ENCODE measurements at places on chromosomes 5 and 9.
A peak's percentile ranks its signal among the peaks of the same experiment; 100 is the strongest.

- DNase-seq = no peak
These were observed 593.6 kb downstream of the BNC2 start for GRCh38 chr9:16276866-16277265.

GRCh38 chr5:80070338-80071056 is 35.3 kb downstream of the THBS4 start:
- no peak for DNase-seq

DNA sequence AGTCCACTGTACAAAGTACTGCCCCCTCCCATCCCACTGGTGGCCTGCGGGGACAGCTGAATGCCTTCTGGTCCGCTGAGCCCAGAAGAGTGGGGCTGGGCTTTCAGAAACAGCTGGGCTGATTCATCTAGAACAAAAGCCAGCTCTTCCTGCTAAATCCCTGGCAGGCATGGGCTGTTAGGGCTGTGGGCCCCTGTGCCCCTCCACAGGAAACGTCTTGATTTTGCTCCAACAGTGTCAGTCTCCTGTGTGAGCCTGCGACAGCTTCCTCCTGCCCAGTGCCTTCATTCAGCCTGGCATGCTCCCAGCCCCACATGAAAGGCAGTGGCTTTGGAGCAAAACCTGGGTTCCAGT is 6.9 kb upstream of the GSN start:
- no peak for DNase-seq

DNA sequence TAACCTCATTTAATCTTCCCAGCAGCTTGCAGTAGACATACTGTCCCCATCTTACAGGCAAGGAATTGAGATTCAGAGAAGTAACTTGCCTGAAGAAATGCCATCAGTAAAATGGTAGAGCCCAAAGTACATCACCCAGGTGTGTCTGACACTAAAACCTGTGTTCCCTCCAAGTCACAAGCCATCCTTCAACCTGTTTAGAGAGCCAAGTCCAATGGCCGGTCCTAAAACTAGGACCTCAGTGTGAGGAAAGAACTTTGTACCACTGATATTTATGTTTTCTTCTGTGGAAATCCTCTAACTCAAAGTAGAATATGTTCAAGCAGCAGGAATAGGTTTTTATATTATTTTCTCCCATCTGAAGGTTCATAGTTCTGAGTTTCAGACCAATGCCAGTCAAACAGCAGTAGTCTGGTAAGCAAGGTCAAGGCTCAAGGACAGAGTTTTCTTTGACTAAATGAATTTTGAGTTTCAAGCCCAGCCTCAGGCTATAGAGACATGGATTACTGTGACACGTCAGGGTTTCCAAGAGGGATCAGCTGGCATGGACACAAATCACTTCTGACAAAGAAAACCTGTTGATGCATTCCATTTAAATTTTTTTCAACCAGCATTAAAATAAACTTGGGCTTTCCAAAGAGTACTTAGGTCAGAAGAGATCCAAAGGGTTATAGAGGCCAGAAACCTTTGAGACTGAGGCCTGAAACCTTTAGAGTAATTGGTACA is 80.9 kb upstream of the PLPP6 start:
- no peak for DNase-seq

- no peak for DNase-seq
These were observed 96.2 kb downstream of the TRPM3 start for GRCh38 chr9:71025201-71025600.

GRCh38 chr5:181235689-181236366 is 7.9 kb downstream of the RACK1 start:
- no peak for DNase-seq

DNA sequence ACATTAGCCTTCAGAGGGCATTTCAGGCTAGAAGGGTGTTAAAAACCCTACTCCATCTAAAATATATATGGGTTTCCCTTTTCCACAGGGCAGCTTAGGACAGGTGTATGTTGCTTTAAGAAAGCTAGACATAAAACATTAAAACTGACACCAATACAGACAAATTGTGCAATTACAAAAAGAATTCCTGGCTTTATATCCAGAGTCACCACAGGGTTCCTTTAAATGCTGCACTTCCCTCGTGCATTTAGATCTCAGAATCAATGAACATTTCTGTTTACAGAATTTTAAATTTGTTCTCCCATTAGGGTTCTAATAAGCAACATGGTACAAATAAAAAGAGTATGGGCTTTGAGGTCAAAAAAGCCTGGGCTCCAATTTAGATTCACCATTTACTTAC is 170.2 kb downstream of the MAPKAP1 start:
- peak; percentile 29 for DNase-seq

GRCh38 chr5:90601468-90601867 is 42.9 kb downstream of the ADGRV1 start:
- no peak for DNase-seq

- DNase-seq = no peak
These were observed 1.9 kb downstream of the MOB3B start for GRCh38 chr9:27527702-27528075.

- no peak for DNase-seq
These were observed 396.9 kb downstream of the ENC1 start for GRCh38 chr5:74243634-74244033.

DNA sequence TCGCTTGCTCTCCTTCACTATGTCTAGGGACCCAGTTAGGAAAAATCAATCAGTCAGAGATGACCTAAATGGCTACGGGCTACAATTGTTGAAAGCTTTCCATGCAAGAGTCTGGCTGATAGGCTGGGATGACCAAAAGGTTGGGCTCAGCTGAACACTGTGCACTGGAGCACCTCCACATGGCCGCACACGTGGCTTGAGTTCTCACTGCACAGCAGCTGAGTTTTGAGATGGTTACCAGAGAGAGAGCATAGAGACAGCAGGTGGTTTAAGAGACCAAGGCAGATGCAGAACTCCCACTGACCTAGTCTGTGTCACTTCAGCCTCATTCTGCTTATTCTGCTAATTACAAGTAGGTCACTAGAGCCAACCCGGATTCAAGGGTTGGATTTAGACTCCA is 2354.8 kb upstream of the C9orf72 start:
- no peak for DNase-seq

DNA sequence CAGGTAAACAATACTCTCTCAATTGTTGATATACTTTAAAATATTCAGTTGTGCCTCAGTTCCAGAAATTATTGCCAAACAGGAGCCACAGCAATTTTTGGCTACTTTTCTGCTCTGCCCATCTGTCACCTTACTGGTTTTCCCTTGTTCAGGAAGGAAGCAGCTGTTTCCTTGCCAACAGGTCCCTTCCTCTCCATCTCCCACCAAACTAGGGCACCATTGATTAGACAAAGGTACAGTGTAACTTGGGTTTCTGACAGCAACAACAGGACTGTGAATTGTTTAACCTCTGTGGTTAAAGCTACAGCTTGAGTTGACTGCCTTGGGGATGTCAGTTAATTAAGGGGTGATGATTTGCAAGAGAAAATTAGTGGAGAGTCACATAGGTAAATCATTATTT is 76.9 kb downstream of the PIP5K1B start:
- no peak for DNase-seq

- DNase-seq = no peak
These were observed 93.9 kb downstream of the OLFM1 start for GRCh38 chr9:135181336-135181735.

DNA sequence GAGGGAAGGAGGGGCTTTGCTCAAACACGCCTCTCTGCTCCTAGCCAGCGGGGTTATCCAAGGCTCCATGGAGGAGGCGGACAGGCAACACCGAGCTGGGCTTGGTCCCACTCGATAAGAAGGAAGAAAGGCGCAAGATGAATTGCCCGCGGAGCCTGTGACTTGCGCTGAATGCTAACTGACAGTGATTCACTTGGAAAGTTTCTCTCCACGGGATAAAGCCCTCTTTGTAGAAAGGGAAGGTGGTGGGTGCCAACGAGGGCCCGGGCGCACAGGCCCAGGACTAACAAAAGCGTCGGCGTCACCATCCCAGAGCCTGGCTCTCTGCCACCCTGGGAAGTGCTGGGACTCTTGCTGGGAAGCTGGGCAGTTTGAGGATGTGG is 76.0 kb downstream of the VAV2 start:
- peak; percentile 75 for DNase-seq

DNA sequence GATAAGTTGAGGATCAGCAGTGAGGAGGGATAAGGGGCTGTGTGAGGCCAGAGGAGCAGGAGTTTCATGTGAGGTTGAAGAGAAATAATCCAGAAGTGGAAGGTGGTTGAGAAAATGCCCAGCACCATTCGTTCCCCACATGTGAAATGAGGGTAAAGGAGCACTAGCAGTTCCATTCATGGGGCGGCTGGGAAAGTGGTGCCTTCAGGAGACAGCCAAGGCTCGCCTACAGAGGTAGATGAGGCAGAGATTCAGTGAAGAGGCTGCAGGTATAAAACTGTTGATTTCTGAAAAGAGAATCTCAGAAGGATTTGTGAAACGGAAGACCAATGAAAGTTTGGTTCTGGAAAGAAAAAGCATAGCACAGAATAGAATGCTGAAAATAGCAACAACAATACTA is 272.6 kb downstream of the MSX2 start:
- no peak for DNase-seq

DNA sequence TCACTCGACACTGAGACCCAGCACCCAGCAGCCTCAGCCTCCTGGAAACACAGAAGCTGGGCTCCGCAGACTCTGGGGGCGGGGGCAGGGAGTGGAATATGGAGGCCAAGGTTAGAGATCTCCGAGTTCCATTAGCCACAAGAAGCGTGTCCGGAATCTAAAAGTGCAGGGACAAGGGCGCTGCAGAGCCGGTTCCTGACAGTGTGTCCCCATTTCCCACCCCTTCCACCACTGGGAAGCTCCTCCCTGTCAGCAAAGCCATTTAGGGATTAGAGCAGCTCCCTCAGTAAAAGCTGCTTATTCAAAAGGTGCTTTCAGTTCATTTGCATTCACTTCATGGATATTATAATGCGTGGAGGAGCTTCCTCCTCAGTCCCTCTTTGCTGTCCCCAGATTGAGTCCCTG is 74.1 kb upstream of the HSPA9 start:
- no peak for DNase-seq

DNA sequence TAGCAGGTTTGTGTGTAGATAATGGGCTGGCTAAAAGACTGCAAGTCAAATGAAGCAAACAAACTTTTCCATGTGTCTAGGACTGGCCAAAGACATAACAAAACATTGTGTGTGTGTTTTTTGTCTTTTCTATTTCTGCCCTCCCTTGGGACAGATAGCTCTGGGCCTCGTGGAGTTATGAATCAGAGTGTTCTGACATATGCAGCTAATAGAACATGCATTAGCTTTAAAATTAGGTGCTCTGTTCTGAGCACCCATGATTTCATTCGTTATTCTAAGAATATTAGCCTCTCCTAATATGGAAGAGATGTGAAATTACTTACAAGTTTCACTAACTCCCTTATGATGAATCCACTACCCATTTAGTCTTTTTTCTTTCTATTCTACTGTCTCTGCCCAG is 367.3 kb upstream of the PAPPA start:
- DNase-seq = no peak

DNA sequence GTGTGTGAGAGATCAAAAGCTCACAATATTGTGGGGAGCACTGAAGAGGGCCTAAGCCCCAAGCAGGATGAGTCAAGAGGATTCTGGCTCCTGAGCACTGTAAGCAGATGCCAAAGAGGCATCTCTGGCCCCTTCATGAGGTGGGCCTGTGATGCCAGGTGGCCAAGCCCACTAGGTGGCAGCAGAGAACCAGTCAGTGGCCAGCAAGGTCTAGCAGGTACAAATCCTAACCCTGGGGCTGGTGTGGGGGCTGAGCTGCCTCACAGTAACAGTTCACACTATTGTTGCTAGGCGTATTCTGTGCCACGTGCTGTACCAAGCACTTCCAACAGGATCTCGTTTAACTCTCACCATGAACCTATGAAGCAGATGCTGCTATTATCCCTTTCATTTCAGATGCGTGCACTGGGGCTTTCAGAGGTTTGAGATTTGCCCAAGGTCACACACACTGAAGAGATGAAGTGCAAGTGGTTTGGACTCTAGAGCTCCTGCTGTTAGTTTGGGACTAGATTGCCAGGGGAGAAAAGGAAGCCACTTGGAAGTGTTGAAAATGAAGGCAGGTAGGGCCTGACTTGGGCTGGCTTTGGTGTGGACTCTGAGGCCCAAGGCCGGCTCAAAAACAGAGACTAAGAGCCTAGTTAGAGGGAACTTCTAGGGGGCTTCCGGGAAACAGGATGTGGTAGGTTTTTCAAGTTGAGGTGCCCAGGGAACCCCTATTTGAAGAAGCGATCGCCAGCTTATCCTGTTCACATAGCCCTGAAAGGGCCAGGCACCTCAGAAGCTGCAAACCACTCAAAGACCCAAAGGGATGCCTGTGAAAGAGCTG is 4.4 kb upstream of the MLANA start:
- peak; percentile 24 for DNase-seq

GRCh38 chr9:114076237-114077161 is 1.6 kb downstream of the AMBP start:
- DNase-seq = no peak

DNA sequence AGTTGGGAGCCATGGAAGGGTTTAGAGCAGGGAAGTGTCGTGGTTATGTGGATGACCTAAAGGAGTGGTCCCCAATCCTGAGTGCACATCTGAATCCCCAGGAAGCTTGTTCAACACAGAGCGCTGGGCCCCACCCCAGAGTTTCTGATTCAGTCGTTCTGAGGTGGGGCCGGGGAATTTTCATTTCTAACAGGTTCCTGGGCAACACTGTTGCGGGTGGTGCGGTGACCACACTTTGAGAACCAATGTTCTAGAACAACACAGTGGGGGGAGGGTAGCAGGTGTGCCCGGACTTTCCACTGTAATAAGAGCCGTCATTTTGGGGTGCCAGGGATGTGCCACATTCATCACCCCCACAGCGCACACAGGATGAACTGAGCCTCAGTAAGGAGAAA is 39.3 kb downstream of the DUSP1 start:
- no peak for DNase-seq

DNA sequence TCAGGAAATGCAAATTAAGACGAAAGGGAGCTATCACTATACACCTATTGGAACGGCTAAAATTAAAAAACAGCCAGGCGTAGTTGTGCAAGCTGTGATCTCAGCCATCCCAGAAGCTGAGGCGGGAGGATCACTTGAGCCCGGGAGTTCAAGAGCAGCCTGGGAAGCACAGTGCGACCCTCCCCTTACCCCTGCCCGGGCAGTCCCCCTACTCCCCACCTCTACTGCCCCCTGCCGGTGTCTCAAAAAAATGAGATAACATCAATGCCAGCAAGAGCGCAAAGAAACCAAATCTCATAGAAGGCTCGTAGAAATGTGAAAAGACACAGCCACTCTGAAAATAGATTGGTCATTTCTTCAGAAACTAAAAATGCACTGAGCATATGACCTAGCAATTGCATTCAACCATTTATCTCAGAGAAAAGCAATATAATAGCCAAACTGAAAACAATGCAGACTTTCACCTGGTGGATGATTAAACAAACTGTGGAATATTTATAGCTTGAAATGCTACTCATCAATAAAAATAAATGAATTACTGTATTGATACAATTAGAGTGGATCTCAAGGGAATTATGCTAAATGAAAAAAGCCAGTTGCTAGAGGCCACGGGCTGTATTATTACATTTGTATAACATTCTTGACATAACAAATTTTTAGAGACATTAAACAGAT is 20.6 kb downstream of the OR2V2 start:
- DNase-seq = no peak
